HTR-8/SVneo (cell line): ENCODE measurements at places on chromosomes 6 and 20.
A peak's percentile ranks its signal among the peaks of the same experiment; 100 is the strongest.

- DNase-seq: no peak
Observed at GRCh38 chr6:101001012-101001411, 119.9 kb upstream of the ASCC3 start.

GRCh38 chr20:21994203-21994602 is 288.7 kb downstream of the PAX1 start:
- no peak for DNase-seq

GRCh38 chr6:149337320-149337719 is 19.8 kb downstream of the TAB2 start:
- DNase-seq: no peak

GRCh38 chr20:13546497-13547131 is 92.1 kb downstream of the TASP1 start:
- DNase-seq: peak; percentile 41

GRCh38 chr20:57672164-57672563 is 37.7 kb downstream of the PMEPA1 start:
- DNase-seq: no peak

DNA sequence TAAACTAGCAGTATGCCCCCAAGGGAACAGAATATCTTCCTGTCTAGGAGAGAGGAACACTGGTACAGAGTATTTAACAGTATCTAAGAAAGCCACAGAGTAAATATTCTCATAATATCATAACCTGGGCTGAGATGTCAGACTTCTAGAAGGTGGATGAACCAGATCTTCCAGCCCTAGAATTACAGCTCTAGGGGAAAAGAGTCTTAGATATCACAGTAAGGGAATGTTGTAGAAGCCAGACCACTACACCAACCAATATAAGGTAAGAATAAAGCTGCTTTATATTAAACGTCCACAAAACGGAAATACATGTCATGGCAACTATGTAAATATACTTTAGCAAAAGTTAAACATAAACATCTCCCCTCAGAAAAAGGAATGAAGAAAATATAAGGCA is 12.4 kb downstream of the SERINC1 start:
- DNase-seq: no peak

DNA sequence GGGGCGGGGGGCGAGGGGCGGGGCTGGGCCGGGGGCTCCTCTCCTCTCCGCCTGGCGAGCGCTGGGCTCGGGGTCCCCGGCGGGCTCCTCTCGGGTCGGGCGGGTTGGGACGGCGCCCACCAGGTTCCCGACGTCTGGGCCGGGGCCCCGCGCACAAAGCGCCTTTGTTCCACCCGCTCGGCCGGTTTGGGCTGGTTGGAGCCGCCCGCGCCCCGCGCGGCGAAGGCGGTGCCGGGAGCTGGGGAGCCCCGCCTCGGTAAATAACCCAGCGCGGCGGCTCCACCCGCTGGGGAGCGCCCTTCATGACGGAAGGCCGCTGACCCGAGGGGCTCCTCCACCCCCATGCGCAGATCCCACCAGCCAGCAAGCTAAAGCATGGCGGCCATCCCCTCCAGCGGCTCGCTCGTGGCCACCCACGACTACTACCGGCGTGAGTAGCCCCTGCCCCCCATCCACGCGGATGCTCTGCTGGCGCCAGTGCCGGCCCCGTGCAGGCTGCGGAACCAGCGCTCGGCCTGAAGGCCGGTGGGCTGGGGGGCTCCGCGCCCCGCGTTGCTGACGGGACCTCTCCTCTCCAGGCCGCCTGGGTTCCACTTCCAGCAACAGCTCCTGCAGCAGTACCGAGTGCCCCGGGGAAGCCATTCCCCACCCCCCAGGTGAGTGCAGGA is 503 bp downstream of the PPDPF start:
- DNase-seq: no peak

DNA sequence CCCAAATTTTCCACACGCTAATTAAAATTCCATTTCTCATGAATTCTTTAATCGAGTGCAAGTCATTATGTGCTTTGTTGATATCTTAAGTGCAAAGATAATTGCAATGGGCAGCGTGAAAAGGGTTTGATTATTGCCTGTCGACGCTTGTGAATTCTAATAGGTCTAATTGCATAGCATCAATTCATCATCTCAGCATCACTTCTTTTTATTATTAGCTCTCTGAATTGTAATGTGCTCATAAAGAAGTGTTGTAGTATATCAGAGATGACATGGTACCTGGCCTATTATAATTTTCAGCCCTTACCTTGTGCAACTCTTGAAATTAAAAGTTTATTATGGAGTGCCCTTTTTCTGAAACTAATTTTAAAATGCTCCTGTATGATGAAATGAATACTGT is 866.8 kb upstream of the FLRT3 start:
- DNase-seq: no peak

- no peak for DNase-seq
Observed at GRCh38 chr6:170176898-170177771, 113.7 kb downstream of the DLL1 start.

GRCh38 chr6:110756817-110757216 is 58.5 kb downstream of the CDK19 start:
- no peak for DNase-seq

DNA sequence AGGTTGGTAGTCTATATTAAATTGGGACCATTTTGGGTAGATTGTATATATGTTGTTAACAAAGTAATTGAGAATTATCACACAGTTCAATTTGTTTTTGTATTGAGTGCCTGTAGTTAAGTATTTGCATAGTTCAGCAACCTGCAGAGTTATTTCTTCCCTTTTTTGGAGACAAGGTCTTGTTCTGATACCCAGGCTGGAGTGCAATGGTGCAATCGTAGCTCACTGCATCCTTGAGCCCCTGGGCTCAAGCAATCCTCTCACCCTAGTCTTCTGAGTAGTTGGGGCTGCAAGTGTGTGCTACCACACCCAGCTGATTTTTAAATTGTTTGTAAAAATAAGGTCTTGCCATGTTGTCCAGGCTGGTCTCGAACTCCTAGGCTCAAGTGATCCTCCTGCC is 250.5 kb downstream of the UTRN start:
- DNase-seq: no peak

- peak; percentile 79 for DNase-seq
Observed at GRCh38 chr20:362271-363254, 15.7 kb downstream of the NRSN2 start.

DNA sequence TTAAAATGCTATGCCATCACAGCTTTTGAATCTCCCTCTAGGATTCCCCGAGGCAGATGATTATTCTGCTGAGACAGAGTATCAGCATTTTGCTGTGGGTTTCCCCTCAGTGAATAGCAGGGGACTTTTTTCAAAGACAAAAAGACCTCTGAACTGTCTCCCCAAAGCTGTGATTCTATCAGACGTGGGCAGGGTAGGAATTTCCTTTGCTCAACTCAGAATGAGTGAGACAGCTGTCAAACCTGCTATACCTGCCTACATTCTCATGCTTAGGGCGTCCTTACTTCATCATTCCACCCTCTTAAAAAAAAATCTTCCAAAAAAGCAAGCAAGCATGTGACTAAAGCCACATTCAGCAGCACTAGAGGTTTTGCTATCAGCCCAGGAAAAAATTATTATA is 147.6 kb upstream of the FAM83B start:
- DNase-seq: no peak

DNA sequence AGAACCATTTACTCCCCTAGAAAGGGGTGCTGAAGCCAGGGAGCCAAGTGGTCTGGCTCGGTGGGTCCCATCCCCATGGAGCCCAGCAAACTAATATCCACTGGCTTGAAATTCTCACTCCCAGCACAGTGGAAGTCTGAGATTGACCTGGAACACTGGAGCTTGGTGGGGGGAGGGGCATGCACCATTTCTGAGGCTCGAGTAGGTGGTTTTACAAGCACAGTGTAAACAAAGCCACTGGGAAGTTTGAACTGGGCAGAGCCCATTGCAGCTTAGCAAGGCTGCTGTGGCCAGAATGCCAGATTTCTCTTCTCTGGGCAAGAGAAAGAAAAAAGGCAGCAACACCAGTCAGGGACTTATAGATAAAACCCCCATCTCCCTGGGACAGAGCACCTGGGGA is 855.8 kb upstream of the CITED2 start:
- DNase-seq: no peak

GRCh38 chr20:34332262-34332920 is 29.2 kb upstream of the AHCY start:
- no peak for DNase-seq

DNA sequence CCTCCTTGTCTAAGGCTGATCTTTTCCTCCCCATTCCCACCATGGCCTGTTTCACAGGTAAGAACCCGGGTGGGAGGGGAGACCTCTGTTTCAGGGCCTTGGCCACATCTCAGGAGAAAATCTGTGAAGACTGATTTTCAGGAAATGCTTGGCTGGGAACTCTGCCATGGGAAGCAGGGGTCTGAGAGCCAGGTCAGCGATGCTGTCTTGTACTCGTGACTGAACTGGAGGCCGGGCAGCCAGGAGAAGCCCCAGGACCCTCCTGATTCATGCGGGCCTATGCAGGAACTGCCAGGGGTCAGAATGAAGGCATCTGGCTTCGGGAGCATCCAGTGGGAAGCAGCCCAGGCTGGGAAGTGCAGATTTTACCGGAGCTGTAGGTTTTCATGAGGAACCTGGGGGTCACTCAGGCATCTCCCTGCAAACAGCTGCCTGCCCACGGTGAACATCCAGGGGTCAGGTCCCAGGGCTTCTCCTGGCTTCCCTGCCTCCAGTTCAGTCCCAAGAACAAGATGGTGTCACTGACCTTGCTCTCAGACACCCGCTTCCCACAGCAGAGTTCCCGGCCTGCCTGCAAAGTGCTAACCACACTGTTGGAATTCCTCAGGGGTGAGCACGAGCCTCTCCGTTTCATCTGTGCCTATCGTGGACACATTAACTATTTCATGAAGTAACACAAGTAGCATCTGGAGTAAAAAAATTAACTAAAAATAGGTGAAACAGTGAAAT is 90.2 kb upstream of the SULF2 start:
- DNase-seq: no peak

- peak; percentile 95 for DNase-seq
Observed at GRCh38 chr20:38604873-38605303, 3.3 kb downstream of the ARHGAP40 start.

DNA sequence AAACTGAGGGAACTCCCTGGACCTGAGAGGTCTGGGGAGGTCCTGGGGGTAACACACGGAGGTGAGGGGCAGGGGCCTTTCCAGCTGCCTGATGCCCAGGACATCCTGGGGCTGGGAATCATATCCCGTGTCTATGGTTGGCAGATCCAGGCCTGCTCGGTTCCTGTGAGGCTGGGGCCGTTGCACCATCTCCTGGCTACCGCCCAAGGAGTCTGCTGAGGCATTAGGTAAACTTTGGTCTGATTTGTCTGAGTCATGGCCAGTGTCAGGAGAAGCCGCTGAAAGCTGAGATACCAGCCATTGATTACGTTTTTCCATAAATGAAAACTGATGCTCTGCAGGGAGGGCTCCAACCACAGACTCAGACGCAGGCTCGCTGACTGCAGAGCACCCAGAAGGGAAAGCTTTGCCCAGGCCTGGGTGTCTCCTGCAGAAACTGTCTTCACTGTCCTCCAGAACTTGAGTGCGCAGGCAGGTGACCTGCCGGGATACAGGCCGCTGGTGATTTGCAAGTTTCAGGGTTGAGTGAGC is 14.2 kb downstream of the TRAF3IP2 start:
- peak; percentile 90 for DNase-seq

DNA sequence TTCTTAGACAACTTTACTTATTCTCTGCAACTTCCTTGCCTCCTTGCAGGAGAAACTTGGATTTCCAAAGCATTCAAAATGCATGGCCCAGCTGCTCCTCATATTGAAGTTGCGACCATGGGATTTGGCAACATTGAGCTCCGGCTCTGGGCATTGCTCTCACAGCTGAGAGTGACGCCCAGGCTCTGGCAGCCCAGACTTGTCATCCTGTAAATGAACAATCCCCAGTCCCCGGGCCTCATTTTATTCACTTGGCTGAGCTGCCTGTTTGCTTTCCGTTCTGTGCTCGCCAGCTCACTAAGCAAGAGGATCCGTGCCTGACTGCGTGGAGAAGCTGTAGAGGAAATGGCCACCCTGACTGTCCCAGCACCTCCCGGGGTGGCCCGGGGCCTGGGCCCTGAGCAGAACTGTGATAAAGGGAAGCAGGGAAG is 119.5 kb upstream of the CD93 start:
- DNase-seq: no peak

DNA sequence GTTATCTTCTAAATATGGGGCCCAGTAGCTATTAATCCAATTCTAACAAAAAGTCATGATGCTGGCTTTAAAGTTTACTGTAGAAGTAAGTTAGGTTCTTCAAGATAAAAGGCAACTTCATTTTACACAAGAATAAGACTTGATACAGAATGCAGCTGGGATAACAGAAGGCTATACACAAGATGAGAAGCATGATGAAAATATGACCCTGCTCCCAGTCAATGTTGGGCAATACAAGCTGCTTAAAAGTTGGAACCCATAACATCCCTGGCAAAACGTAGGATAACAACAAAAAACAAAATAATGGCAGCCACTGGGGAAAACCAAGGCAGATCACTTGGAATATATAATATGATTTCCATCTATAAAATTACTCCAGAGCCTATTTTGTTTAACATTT is 87.6 kb upstream of the RSPO3 start:
- no peak for DNase-seq

DNA sequence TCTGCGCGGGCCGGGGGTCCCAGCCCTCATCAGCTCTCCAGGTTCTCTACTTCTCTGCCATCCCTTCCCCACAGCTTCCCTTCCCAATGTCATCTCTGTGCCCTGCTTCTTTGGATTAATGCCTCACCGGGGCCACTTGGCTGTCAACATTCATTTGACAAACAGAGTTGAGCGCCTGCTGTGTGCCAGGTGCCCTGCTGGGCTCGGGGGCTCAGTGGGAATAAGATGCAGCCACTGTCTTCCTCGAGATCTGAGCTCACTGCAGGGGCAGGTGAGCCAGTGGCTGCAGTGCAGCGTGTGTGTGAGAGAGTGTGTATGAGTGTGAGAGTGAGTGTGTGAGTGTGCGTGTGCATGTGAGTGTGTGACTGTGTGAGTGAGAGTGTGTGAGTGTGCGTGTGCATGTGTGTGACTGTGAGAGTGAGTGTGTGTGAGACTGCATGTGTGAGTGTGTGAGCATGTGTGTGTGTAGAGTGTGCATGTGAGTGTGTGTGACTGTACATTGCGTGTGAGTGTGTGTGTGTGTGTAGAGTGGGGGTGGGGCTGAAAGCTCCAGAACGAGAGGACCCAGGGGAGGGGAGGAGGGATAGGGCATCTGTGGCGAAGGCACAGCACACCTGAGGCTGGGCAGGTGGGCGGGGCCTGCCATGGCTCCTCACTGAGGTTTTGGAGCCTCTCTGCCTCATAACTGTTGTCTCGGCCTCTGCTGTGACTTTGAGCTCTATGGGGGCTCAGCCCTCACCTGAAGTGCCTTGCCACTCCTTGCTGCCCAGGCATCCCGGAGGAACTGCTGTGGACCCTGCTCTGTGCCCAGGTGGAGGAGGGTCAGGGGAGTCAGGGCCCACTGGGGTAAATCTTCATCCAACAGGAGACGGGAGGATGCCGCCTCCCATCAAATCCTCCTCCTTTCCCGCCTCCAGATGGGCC is 36.5 kb upstream of the PHACTR3 start:
- DNase-seq: no peak

DNA sequence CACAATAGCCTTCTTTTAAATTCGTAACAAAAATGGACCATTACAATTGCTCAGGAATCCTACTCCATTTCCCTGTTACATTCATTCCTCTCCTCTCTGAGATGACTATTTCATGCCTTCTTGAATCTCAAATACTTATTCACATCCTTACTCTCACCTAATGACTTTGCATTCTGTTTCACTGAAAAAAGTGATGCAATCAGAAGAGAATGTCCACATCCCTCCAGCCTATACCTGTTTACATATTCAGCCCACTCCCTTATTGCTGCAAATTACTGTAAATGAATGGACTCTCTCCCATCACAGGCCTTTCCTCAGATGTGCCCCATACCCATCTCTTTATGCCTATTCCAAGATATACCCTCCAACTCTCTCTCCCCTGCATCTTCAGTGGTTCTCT is 8.6 kb downstream of the TAAR1 start:
- DNase-seq: no peak
